BJ (cell line): ENCODE measurements at places on chromosomes 16 and 17. TPM values are rescaled to one million over a fixed set of nuclear protein-coding genes. Genes with fewer than 3 reads are reported as not detected.
A peak's percentile ranks its signal among the peaks of the same experiment; 100 is the strongest.

DNA sequence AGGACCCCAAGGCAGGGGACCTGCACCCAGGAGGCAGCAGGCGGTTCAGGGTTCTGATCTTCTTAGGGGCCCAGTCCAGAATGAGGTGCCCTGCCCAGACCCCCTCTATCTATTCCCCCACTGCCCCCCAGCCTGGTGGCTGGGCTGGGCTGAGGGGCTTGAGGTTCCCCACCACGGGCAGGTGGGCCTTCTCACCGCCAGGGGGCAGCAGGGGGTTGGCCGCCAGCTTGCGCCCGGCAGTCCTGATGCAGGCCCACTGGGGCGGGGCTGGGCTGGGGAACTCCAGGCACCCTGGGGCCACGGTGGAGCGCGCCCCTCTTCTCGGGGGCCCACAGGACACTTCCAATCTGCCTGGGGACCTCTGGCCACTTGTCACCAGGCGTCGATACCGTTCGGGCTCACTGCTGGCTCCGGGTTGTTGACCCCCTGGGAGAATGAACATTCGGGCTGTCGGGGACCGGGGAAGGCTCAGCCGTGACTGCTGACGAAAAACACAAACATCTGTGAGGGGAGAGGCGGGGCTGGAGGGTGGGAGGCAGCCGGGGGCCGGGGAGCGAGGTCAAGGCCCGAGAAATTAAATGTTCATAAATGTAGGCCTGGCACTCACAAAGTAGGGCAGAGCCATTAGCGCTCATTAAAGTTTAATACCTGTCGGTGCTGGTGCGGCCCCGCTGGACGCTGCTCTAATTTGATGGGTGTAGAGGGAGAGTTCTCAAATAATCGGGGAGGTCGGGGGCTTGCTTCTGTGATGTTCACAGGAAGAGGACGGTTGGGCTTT is 219.3 kb upstream of the GSE1 start:
- DNase-seq: no peak

- DNase-seq: no peak
These were observed 202.3 kb upstream of the RPL38 start for GRCh38 chr17:74001145-74001544.

DNA sequence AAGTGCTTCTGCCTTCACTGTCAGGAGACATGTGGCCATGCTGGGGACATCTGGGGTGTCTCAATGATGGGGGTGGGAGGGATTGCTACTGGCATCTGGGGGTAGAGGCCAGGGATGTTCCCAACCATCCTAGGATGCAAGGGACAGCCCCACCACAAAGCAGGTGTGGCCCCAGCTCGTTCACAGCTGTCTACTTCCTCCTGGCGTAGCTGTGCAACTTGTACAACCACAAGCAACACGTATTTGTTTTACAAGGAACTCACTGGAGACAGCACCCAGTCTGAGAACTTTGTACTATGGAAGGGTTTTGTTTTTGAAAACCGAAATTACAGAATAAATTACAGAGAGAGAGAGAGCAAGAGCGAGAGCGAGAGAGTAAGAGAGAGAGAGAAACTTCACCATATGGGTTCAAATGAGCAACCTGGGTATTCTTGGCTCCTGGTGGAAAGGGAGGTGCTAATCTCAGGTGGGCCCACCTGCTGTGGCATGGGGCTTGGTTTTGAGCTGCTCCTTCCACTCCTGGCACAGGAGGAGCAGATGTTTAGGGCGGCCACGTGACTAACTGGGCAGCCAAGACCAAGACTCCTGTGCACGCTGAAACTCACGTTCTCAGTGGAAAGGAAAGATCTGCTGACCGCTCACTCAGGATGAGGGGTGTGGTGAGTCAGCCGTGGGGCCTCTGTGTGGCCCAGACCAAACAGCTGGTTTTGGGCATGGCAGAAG is 17.5 kb upstream of the TNFRSF13B start:
- DNase-seq: no peak

DNA sequence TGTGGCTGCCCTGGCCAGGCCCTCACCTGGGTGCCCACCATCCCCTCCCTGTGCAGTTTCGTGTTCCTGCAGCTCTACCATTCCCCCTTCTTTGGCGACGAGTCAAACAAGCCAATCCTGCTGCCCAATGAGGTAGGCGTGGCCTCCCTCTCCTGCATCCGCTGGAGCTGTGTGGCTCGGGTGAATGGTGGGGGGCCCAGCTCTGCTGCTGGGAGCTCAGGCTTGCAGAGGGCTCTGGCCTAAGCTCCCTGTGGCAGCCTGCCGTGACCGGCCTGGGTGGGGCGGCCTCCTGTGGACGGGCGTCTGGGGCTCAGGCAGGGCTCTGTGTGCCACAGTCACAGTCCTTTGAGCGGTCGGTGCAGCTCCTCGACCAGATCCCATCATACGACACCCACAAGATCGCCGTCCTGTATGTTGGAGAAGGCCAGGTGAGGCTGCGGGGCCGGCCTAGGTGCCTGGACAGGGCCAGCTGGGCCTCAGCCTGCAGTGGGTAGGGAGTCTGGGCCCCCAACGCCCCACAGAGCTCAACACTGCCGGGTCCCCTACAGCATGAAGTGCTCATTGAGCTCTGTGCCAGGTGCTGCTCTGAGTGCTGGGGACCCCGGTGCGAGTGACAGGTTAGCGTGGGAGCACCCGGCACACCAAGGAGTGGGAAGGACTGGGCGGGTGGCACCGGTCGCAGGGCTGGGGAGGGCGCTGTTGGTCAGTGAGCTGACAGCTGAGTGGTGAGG is 37.3 kb downstream of the TSC2 start:
- DNase-seq: no peak

DNA sequence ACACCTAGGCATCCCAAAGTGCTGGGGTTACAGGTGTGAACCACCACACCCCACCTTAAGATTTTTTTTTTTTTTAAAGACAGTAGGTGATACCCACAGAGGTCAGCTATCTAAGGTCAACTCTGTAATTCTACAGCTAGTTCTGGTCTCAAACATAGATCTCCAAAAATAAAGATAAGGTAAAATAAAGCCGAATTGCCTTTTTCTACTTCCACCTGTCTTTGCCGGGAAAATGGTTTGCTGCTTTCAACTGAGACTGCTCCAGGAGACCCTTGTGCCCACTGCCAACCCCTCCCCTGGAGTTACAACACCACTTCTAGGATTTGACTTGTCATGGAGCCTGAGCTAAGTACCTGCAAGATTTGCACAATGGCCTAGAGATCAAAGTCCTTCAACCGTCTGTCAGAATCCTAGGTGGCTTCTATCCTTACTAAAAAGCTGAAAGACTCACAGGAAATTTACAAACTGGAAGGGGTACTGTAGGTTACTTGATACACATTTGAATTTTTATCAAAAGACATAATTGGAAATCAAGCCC is 4.7 kb upstream of the CNOT1 start:
- no peak for DNase-seq

DNA sequence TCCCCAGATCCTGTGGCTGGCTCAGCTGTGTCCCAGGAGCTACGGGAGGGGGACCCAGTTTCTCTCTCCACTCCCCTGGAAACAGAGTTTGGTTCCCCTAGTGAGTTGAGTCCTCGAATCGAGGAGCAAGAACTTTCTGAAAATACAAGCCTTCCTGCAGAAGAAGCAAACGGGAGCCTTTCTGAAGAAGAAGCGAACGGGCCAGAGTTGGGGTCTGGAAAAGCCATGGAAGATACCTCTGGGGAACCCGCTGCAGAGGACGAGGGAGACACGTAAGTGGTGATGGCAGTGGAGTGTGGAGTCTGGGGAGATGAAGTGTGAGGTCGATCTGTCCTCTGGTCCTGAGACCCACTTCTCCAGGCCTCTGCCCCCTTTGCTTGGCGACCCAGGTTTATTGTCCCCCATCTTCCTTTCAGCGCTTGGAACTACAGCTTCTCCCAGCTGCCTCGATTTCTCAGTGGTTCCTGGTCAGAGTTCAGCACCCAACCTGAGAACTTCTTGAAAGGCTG is 585 bp downstream of the WRAP53 start:
- DNase-seq: no peak

DNA sequence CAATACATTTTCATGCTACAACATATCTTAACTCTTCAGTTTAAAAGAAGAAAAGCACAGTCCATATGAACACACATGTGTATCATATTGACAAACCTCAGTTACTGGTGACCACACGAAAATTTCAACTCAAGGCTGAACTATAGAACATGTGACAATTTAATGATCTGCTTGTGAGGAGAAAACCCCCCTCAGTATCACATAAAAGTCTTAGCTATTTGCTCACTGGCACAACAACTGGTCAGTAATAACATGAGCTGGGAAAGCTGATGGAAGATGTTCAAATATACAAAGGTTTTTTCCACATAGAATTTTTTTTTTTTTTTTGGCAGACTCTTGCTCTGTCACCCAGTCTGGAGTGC is 19.5 kb downstream of the ZNF652 start:
- DNase-seq: no peak

GRCh38 chr16:64240586-64240985 is 881.3 kb downstream of the CDH11 start:
- DNase-seq: peak; percentile 18

DNA sequence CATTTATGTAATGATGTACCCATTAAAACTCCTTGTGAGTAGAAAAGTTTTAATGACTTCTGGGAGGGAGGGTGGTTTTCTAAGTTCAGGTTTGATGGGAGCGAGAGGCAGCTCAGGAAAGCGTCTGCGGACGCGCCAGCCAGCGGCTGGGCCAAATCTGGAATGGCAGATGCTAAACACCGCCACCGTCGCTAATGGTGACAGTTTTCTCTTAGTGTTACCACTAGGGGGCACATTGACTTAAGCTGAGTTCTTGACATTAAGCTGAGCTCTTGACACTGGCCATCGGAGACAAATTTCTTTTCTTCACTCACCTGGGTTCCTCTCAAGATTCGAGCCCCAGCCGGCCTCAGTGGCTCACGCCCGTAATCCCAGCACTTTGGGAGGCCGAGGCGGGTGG is 6.7 kb downstream of the TRPV1 start:
- DNase-seq: no peak

- DNase-seq: no peak
These were observed 40.0 kb downstream of the IL21R start for GRCh38 chr16:27441998-27442397.

DNA sequence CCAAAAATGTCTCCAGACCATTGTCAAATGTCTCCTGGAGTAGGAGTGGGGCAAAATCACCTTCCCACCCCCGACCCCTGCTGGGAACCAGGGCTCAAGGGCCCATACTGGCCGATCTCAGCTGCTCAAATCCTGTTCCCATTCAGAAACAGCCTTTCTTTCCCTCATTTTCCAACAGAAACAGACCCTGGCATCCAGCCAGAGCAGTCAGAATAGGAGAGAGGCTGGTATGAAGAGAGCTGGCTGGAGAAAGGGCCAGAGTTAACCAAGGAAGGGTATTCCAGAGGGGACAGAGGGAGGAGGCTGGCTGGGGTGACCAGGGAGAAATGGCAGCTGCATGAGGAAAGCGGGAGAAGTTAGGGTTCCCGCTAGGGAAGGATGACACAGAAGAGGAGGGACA is 199.1 kb downstream of the XYLT1 start:
- no peak for DNase-seq

Gene SKAP1
- polyA plus RNA-seq: not detected in 2 replicates

Gene KRT14
- polyA plus RNA-seq: 0.06 and 0.11 TPM in 2 replicates

Gene FA2H
- polyA plus RNA-seq: not detected in 2 replicates

Gene HOXB5
- not detected in 2 replicates for polyA plus RNA-seq

Gene PPL
- 0.54 and 0.56 TPM in 2 replicates for polyA plus RNA-seq

Gene EFCAB5
- 0.13 TPM in 1 of 2 replicates, not detected in the other for polyA plus RNA-seq

Gene KRTAP4-9
- polyA plus RNA-seq: not detected in 2 replicates
